ENCODE measurements at places on chromosomes 13 and 19.

DNA sequence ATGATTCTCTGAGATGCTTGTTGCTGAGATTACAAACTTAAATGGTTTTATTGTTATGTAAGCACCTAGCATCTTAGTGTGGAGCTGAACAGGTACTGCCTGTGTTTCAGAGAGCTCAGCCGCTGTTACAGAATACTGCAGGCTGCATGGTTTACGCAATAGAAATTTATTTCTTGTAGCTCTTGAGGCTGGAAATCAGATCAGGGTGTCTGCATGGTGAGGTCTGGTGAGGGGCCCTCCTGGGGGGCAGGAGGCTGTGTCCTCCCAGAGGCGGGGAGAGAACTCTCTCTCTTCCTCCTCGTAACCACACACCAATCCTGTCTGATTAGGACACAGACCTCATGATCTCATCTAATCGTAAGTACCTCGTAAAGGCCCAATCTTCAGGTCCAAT is 13.1 kb downstream of the ATP11A start:
- DNase-seq = no peak

DNA sequence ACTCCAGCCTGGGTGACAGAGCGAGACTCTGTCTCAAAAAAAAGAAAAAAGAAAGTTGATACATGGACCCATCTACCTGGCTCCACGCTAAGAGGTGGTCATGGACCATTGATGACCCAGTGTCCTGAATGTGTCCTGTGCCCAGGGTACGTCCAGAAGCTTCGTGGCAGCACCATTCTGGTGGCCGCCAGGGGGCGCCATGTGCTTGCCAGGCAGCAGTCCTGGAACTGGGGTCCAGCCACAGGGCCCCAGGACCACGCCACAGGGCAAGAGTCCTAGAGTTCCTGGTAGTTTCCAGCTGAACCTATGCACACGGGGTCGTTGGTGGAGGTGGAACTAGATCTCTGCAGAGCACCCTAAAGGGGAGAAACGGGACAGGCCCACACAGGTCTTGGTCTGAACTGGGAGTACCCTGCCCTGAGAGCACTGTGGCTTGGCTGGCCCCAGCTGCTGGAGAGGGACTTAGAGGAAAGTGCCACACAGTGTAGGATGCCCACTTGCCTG is 19.9 kb upstream of the FBXO27 start:
- peak; percentile 6 for DNase-seq

GRCh38 chr13:109733550-109733949 is 52.8 kb downstream of the IRS2 start:
- no peak for DNase-seq

DNA sequence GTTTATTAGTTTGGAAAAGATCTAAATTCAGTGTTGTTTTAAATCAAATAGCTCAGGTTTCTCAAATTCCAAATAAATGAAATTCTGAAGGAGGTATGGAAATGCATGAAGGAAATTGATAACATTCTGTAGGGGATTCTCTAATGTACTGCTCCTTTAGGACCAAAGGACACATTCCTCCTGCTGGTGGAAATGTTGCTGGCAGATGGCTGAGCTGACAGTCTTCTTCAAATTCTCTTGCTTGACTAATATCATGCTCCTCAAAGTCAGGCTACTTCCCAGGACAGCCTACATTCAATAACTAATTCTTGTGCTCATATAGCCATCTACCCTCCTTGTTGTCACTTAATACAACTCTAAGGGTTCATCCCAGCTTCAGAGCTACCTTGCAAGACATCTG is 1118.5 kb downstream of the PCDH9 start:
- DNase-seq = no peak

GRCh38 chr13:100657881-100658315 is 16.7 kb downstream of the TMTC4 start:
- DNase-seq = no peak

- no peak for DNase-seq
Observed at GRCh38 chr19:4506449-4507149, 11.7 kb downstream of the PLIN4 start.

DNA sequence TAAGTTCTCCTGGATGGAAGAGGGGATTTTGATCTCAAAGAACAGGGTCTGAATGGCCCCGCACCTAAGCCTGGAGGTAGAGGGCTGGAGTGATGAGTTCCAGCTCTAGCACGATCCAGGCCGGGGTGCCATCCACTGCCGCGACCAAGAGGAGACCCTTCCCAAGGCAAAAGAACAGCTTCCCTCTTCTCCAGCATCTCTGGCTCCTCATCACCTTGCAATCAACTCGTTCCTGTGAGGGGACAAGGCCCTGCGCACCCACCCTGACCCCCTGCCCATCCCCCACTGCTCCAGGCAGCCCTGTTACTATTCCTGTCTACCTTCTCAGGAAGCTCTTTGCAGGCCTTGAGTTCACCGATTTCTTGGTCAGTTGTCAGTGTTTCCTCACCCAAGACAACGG is 17.8 kb downstream of the COL4A1 start:
- DNase-seq = no peak

- DNase-seq = no peak
Observed at GRCh38 chr13:106232681-106233080, 302.8 kb downstream of the EFNB2 start.

- DNase-seq = no peak
Observed at GRCh38 chr19:4443188-4443587, 14.4 kb downstream of the UBXN6 start.

GRCh38 chr19:46944918-46945628 is 74.6 kb upstream of the NPAS1 start:
- DNase-seq = peak; percentile 49

DNA sequence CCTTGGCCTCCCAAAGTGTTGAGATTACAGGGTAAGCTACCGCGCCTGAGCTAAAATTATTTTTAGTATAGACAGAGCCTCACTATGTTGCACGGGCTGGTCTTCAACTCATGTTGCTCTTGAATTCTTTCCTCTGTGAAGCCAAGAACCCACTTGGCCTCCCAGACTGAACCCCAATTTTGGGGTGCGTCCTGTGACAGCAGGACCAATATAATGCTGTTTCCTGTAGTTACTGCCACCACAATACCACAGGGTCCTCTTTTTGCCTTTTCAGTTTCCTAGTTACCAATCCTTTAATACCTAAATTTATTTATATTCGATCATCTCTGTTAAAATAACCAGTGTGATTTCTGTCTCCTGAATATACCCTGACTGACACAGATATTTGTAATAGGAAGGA is 32.9 kb downstream of the TSKS start:
- no peak for DNase-seq

DNA sequence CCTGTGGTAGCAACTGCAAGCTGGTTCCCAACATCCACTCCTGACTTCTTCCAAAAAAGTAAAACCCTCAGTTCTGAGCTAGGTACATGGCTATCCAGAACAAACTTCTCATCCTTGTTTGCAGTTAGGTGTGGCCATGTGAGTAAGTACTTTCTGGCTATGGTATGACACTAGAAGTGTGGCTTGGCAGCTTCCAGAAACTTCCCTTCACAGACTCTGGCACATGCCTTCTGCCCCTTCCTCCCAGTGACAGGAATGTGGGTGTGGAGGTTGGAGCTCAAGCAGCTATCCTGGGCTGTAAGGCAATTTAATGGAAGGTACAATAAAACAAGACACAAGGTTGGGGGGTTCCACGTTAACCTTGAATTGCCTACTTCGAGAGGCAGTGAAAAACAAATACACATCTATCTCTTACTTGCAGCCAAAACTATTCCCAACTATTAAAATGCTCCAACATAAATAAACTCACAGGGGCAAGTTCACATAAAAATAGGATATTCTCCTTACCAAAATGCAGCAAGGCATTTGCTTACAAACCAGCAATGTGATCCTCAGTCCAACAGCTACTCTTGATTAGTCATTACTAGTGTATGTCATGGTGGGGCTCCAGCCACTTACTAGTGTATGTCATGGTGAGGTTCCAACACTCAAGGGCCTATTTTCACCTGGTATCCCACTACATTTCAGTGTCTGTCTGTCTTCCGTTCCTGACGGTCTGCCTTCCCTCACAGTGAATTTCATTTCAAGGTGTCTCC is 3.1 kb downstream of the SMG9 start:
- DNase-seq = no peak

DNA sequence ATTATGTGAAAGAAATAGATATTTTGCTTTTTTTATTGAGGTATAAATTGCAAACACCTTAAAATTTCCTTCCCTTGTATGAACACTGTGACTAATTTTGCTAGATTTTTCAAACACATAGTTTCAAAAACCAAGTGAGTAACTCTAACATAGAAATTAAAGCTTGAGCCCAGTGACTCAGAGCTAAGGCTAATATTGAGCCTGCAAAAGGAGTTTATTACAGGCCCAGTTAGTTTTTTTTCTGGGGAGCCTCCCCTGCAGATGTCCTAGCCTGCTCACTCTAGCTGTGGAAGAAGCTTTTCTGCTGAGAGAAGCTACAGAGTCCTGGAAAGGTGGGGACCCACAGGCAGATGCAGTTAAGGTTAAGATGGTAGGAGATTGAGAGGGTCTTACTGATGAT is 3.4 kb downstream of the ZNF430 start:
- DNase-seq = no peak

- no peak for DNase-seq
Observed at GRCh38 chr13:36094478-36094877, 36.7 kb downstream of the DCLK1 start.

DNA sequence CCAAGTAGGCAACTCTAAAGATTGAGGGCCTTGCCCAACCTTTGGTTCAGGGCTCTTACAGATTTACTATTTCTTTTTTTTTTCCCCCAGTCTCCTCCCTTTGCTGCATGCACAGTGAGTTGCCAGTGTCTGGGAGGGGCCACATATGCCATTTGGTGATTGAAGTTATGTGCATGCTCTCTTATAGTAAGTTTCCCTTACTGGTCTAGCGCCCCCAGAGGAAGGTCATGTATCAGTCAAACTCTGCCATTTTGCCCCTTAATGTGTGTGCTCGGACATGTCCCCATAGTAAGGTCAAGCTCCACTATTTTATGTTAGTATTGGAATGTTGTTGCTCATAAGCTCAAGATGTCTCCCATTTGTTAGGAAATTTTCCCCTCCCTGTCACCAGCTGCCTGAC is 1138.0 kb upstream of the SLC10A2 start:
- DNase-seq = no peak

GRCh38 chr19:28634019-28634328 is 579.0 kb downstream of the UQCRFS1 start:
- DNase-seq = no peak

GRCh38 chr19:2507109-2507508 is 31.2 kb downstream of the GADD45B start:
- no peak for DNase-seq

GRCh38 chr13:96000069-96000468 is 53.1 kb downstream of the UGGT2 start:
- DNase-seq = no peak

DNA sequence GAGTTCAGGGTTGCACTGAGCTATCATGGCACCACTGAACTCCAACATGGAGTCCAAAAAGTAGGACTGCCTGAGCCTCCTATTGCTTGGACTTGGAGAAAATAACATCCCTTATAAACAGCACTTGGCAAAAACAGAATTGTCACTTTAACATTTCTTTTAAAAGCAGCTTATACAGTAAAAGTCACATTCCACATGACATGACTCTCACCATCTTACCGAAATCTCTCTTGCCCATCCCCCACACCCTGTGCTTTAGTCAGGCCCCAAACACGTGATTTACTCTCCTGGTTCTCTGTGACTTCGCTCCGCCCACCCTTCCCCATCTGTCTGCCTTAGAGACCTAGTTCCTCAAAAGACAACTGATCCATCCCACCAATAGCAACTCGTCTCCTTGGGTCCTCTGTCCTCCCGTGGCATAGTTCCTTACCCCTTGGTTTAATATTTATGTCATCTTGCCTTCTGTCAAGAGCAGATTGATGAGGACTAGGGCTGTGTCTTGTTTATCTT is 4.6 kb downstream of the SAFB start:
- DNase-seq = no peak

DNA sequence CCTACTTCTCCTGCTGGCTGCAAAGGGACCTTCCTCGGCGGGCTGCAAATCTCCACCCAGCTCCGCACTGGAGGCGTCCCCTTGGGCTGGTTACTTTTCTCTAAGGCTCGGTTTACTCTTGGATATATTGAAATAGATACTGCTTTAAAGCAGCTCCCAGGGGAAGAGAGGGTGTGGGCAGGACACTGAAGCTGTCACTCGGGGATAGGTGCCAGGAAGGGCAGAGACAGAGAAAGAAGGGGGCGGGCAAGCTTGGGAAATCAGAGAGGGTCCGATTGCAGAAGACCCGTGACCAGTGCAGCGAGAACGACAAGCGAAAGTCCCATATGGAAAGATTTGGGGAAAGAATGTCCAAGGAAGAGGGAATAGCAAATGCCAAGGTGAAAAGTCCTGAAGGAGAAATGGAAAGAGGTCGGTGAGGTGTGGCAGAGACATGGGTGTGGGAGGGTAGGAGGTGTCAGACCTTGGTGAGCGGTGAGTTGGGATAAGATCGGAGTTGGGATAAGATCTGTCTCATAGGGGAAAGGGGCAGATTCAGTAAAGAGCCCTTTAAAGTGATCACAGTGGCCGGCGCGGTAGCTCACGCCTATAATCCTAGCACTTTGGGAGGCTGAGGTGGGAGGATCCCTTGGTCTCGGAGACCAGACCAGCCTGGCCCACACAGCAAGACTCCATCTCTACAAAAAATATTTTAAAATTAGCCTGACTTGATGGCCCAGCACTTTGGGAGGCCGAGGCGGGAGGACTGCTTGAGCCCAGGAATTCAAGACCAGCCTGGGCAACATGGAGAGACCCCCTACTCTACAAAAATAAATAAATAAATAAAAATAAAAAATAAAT is 618 bp downstream of the THSD8 start:
- no peak for DNase-seq

- DNase-seq = no peak
Observed at GRCh38 chr13:52849291-52850071, 1.0 kb upstream of the PCDH8 start.

DNA sequence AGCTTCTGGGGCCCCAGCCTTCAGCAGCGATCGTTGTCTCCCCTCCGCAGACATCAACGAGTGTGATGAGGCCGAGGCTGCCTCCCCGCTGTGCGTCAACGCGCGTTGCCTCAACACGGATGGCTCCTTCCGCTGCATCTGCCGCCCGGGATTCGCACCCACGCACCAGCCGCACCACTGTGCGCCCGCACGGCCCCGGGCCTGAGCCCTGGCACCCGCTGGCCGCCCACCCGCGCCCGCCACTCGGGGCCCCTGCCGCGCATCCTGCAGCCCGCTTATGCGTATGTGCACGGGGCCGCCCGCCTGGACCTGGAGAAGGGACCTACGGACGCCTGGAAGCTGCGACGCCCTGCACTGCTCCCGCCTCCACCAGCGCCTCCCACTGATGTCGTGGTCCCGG is 28.2 kb downstream of the LTBP4 start:
- DNase-seq = no peak

GRCh38 chr13:101473458-101473857 is 21.0 kb downstream of the ITGBL1 start:
- DNase-seq = no peak

DNA sequence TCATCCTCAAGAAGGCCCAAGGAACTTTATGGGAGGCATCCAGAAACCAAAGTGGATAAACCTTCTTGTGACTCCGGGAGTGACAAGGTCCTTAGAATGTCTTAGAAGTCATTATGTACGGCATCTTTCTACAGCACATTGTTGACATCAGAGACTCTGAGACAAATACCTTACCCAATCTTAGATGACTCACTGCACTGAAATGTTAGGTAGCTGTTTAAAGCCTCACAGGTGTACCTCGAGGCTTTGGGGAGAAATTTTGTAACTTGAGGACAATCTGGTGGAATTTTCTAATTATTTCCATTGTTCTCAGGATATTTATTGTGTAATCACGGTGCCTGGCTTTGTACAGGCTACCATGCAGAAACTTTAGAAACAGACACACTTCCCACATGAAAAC is 14.8 kb upstream of the LGALS13 start:
- DNase-seq = no peak

GRCh38 chr19:20661150-20661819 is at the start of gene ZNF626:
TSS of gene ZNF626 (minus strand) at chr19:20661571. CDS start at chr19:20661446, 125 bp downstream.
- DNase-seq = peak; percentile 98

Measured in thoracic aorta (tissue), 2 donors.